ENCODE measurements at places on chromosomes 3 and 15. TPM values are rescaled to one million over a fixed set of nuclear protein-coding genes. Genes with fewer than 3 reads are reported as not detected.

Gene FAM131A
- 18.5 TPM for total RNA-seq

DNA sequence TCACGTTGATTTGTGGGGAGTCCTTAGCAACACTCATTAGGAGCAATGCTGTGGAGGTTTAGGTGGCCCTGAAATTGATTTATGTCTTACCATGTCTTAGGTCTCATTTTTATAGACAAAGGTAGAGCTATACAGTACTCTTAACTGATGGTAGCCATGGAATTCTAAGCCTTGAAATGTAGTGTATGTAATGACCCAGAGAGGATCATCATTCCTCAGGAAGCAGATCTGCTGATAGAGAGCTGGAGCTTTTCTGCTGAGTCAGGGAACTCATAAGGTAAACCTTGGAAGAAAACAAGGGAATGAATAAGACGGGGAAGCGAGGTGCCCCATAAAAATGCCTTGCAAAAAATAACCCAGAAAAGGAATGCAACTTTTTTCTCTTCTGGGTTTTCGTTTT, 34.0 kb upstream of the ZNF639 start:
- no peak for DNase-seq

DNA sequence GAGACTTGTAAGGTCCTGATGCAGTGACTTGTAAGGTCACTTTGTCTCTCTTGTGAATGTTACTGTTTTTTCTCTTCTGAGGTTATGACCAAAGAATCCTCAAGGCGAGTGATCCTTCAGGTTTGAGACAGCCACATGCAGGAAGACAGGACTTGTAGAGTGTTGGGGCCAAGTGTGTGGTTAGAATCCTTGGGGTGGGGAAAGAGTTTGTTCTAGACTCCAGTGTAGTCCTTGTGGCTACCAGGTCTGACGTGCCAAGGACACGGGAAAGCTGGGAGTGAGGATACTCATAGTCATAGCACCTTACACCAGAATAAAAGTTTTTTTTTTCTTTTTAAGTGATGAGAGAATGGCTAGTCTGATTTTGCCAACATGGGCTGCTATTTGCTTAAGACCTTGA, 7.3 kb upstream of the SACM1L start:
- no peak for DNase-seq

Gene MKRN3
- total RNA-seq, result under 0.01 TPM

- no peak for DNase-seq
These were observed 815 bp downstream of the BCL2A1 start for GRCh38 chr15:79970181-79970580.

Gene FGF12
- total RNA-seq, result 0.17 TPM

DNA sequence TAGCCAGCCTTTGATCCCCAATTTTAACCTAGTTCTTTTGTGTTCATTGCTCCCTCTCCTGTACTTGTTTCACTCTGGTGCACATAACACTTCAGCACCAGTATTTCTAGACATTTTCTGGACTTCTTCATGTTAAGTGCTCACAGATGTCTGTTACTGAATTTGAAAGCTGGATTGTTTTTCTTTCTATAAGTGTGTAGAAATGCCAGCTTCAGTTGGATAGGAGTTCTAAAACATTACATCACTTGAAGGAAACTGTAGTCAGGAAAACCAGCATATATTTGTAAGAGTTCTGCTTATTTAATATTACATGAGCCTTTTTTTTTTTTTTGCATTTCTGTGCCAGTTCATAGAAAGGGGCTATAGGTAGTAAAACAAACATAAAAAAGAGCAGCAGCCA, 21.6 kb downstream of the QTRT2 start:
- no peak for DNase-seq

Gene SLC24A5
- total RNA-seq, result not detected

Gene ECT2
- total RNA-seq, result 14.6 TPM

DNA sequence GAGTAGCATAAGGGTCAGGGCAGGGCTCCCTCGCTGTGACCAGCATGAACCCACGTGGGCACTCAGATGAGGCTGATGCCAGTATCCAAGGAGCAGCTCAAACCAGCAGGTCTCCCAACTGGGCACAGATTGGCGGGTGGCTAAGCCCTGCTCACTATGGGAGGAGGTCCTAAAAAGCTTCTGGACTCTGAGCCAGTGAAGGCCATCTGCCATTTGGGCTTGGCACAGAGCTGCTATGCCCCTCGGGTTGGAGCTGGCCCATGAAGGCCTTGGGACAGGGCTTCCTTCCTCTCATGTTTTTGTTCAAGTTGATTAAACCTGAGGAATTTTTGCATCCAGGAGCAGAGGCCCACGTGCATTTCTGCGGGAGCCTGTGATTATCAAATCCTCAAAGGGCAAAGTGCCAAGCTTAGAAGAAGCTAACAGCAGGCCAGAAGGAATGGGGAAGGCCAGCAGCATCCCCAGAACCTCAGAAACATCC, 4.3 kb upstream of the STRA6 start:
- DNase-seq, result peak; percentile 83

Gene SNTN
- total RNA-seq, result not detected

Gene IGSF10
- total RNA-seq, result 45.9 TPM

Gene MAP2K5
- total RNA-seq, result 6.9 TPM

DNA sequence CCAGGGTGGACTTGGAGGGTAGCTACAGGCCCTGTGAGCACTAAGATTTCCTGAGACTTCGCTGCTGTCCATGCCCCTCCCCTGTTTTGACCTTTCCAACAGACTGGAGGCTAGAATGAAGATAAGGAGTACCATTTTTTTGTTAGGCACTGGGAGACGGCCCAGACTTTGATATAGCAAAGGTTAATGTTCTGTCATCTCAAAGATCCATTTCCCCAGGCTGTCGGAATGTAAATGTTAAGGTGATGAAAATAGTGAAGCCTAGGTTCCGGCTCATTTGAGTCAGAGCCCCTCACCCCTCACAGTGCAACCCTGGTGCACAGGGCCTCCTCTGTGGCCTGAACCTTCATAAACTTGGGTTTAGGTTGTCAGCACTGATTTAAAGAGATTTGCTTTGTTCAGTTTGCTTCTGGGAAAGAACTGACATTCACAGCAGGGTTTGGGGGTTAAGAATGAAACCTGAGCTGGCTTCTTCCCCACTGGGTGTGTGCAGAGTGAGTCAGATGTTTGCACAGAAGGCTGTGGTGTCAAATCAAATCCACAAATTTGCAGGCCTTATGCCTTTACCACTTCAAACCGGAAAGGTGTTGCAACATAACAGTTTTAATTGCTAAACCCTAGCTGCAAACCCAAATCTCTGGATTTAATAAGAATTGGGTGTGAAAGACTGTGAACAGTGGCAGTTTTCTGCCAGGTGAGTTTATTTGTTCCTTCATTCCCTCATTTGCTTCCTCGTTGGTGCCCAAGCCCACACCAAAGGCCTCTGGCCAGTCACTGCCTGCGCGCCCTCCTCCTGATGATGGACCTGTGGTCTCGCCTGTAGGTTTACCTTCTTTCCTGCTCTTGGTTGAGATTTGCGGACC, 20.6 kb upstream of the KCTD6 start:
- DNase-seq, result peak; percentile 94

DNA sequence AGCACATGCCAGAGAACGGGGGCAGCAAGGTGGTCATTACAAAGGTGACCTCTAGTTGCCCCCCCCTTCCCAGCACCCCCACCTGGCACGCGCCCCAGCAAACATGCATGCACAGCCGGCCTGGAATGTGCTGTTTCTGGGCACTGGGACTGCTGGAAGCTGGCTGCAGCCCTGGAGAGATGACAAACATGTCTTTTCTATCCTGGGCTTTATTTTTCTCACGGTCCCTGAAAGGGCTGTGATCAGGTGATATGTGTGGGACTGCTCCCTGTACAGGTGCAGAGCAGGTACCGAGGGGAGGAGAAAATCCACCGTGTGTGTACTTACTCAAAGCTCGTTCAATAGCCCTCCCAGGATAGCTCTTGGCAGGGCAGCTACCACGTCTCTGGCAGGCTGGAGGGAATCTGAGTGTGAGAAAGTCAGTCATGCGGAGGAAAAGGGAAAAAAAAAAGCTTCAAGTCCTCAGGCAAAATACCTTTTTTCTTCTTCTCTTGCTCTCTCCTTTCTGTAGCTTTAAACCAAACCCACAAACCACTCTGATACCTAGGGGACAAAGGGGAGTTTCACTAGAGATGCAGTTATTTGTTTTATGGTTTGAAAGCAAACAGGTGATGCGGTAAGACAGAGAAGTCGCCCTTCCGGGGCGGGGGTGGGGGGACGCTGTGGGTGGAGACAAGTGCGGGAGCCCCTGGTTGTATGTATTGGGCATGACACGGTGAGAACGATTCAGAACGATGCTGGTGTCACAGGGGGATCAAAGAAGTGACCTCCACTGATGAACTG, 5.0 kb upstream of the HES1 start:
- DNase-seq, result no peak

DNA sequence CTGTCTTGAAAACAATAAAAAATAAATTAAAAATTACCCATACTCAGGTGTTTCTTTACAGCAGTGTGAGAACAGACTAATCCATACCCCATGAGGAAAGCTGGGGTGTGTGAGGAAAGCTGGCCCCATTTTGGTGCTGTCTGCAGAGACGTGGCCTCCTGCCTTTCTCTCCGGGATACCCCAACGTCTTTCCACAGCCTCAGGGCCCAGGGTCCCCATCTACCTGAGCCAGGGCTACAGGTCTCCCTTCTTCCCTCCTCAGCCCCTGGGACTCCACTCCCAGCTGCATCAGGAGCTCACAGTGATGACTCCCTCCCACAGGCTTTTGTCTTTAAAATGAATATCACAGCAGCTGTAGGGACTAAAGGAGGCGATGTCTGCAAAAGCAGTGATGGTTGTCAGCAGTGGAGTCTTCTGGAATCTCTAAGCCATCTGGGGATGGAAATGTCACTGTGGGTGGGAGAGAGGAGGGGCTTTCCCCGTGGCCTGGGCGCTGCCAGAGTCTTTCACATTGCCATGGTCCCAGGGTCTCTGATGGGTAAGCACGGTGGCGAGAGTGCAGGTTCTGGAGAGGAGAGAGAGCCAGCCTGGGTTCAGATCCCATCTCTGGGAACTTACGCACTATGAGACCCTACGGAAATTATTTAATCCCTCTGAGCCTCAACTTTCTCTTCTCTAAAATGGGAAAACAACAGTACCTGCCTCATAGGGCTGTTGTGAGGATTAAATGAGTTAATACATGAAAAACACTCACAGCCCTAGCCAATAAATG, 259.3 kb downstream of the PLCL2 start:
- no peak for DNase-seq

DNA sequence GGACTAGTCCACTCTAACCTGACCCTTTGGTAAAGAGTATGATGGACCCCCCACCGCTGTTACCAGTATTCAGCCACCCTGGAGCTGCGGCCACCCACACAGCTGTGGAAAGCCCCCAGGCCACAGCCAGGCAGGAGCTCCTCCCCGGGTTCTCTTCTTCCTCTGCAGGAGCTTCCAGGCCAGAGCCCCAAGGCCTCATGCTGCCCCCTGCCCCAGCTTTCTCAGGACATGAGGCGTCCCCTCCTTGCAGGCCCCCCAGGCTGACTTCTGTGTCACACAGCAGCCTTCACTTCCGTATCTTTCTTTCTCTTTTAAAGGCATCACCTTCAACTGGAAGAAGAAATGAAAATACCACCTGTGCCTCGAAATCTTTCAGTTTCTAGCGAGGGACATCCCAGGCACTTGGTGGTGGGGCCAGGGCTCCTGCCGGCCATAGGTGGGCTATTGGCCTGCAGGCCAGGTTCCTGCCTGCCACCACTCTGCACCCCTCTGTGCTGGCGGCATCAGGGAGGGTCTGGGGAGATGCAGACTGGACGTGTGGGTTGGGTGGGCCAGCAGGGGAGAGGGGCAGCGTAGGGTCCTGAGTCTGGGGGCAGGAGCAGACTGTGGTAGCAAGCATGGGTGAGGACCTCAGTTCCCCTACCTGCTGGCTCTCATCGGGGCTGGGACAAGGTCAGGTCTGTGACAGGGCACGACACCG, 19.9 kb downstream of the KLF13 start:
- no peak for DNase-seq

GRCh38 chr15:45586601-45587094, 531 bp upstream of the BLOC1S6 start:
- no peak for DNase-seq

DNA sequence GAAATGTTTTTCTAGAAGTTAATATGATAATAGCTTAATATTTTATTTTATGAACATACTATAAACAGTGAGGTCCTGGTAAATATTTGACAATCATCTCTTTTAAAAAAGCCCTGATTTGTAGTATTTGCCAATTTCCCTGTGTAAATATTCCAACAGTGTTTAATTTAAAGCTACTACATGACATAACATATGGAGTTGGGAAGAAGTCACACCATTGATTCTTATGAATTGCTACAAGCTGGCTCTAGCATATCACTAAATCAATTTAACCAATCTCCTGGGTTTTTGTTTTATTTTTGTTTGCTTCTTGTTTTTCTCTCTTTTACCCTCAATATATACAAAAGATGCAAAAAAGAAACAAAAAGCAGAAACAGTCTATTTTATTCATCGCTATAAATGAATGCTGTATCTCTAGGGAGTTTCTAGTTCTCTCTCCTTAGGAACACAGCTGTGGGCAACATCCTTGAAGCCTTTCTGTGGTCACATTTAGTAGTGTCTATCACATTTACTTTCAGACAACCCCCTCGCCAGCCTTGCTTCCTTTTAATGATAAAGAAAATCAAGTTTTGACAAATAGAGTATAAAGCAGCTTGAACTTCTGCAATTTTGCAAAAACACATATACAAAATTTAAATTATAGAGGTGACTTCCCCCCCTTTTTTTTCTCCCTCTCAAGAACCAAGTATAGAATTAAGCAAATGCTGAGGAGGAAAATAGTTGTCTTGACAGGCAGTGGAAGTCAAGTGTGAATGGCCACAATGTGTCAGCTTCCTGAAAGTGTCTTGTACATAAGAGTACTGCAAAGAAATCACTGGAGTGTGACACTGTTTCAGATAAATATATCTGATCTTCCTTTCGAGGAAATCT, 21.4 kb downstream of the CCR1 start:
- no peak for DNase-seq

Gene MUC20
- under 0.01 TPM for total RNA-seq

- DNase-seq, result no peak
These were observed 9.9 kb upstream of the PAQR9 start for GRCh38 chr3:142973217-142974009.

DNA sequence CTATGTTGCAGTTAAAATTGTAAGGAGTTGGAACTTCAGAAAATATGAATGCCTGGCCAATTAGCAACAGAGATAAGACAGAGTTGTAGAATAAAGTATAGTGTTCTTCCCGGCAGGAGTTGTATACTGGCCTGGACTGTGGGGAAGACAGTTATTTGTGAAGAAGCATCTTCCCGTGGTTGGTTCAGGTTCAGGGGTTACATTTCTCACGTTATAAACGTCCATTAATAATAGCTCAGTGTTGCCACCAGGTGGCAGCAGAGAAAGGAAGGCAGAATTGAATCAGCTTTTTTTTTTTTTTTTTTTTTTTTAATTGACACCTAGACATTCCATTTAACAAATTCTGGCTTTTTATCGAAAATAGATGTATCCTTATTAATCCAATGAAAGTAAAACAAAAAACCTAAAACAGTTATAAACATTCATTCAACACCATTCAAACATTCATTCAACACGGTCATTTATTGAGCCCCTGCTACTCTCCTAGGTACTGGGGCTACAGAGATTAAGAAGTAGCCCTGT, 66.4 kb upstream of the NR2E3 start:
- DNase-seq, result peak; percentile 28

- DNase-seq, result peak; percentile 74
These were observed 98.6 kb downstream of the FBLN2 start for GRCh38 chr3:13647298-13648059.

All from fibroblast of lung (primary cell).